HuH-7 (cell line): ENCODE measurements at places on chromosomes 3 and 15.

DNA sequence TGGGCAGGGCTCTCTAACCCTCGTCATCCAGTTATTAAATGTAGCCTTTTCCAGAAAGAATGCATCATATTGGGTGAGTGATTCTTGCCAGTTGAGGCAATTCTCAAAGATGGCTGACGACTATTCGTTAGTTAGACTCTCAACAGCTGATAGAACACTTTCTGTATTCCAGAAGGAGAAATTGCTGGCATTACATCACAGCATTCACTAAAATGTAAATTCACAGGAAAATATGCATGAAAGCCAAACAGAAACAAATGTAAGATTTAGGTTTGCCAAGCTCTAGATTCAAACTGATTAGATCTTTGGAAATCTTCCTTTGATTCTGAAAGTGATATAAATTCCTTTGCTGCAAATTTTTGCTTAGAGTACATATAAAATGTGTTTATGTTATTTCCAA lies 1501.0 kb downstream of the SI start:
- no peak for DNase-seq

DNA sequence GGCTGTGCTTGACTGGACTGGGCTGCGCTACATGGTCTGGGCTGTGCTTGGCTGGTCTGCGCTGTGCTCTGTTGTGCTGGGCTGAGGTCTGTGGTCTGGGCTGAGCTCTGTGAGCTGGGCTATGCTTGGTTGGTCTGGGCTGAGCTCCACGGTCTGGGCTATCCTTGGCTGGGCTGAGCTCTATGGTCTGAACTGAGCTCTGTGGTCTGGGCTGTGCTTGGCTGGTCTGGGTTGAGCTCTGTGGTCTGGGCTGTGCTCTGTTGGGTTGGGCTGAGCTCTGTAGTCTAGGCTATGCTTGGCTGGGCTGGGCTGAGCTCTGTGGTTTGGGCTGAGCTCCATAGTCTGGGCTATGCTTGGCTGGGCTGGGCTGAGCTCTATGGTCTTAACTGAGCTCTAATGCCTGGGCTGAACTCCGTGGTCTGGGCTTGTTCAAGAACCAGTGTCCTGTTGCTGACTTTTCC lies 92.0 kb downstream of the PLXNA1 start:
- DNase-seq: no peak

GRCh38 chr15:41832875-41833274 lies 5.0 kb downstream of the JMJD7 start:
- no peak for DNase-seq

GRCh38 chr3:156246961-156247725 lies 126.8 kb downstream of the KCNAB1 start:
- no peak for DNase-seq

DNA sequence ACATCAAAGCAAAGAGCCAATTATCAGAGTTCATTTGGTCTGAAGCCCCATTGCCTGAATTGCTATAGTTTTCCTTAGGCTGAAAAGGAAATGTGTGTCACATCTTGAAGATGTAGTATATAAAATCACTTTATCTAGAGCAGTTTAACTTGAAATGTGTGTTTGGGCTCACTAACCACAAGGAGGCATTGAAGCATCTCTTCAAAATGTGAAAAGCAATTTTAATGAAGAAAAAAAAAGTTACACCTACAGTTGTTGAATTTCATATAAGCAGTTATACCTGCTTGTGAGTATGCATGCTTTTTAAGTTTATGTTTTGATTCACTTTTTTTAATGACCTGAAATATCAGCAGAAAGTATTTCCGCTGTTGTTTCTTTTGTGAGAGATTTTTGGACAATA lies 129.3 kb downstream of the IQCH start:
- no peak for DNase-seq

GRCh38 chr3:8968375-8968882 lies 5.2 kb upstream of the RAD18 start:
- DNase-seq: no peak

DNA sequence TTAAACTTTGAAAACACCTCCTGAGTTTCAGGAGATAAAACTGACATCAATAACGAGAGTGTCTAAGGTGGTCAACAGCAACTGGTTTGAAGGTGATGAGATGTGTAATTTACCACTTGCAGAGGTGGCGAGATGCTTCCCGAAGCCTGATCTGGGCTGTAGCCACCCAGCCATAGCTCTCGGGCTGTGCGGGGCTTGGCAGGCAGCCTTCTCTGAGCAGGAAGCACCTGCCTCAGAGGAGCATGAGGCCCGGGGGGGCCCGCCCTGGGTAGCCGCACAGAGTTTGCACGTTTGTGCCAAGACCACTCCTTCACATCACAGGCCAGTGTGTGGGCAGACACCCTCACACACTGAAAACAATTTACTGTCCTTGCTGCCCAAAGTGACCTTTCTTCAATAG lies 220.3 kb downstream of the CACNA2D3 start:
- DNase-seq: no peak

- no peak for DNase-seq
Measured at GRCh38 chr15:40904552-40905201, 10.4 kb downstream of the VPS18 start.

- DNase-seq: no peak
Measured at GRCh38 chr15:44159492-44159891, 35.6 kb downstream of the FRMD5 start.

GRCh38 chr15:88028024-88028423 lies 228.5 kb downstream of the NTRK3 start:
- no peak for DNase-seq

GRCh38 chr15:77983708-77984445 lies 93.6 kb downstream of the TBC1D2B start:
- DNase-seq: no peak

DNA sequence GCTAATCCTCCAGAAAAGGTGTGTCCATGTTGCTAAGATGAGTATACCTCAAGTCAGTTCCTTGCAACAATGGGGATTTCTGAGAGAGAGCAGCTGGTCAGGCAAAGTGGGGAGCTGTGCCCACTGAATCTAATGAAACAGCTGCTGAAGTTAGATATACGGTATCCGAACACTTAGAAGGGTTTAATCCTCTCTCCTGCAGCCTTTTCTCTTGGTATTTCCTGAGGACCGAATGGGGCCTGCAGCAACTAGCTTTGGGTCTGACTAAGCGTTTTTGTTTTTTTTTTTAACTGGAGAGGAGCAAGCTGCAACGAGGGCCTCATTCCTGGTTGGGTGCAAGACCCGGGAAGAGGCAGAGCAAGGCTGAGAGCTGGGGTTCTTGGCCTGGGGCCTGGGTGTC lies 37.6 kb upstream of the BNC1 start:
- no peak for DNase-seq

GRCh38 chr3:51813539-51813938 lies 34.5 kb upstream of the IQCF6 start:
- no peak for DNase-seq

- DNase-seq: no peak
Measured at GRCh38 chr3:78642226-78643035, 1125.4 kb downstream of the ROBO1 start.

DNA sequence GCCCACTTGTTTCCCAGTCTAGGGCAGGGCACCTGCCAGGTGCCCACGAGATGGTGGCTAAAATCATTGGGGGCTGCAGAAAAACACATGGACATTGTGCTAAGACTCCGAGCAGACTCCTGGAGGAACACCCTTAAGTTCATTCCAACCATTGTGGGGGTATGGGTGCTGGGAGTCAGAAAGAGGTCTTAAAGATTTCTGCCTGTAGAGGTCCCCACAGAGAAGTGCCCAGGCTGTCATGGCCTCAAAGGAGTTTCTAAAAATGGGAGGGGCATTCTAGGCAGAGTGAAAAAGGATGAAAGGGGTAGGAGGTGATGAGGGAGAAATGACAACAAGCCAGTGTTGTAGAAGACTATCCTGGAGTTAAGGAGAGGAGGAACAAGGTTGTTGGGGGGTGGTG lies 17.1 kb downstream of the RBP1 start:
- DNase-seq: no peak

DNA sequence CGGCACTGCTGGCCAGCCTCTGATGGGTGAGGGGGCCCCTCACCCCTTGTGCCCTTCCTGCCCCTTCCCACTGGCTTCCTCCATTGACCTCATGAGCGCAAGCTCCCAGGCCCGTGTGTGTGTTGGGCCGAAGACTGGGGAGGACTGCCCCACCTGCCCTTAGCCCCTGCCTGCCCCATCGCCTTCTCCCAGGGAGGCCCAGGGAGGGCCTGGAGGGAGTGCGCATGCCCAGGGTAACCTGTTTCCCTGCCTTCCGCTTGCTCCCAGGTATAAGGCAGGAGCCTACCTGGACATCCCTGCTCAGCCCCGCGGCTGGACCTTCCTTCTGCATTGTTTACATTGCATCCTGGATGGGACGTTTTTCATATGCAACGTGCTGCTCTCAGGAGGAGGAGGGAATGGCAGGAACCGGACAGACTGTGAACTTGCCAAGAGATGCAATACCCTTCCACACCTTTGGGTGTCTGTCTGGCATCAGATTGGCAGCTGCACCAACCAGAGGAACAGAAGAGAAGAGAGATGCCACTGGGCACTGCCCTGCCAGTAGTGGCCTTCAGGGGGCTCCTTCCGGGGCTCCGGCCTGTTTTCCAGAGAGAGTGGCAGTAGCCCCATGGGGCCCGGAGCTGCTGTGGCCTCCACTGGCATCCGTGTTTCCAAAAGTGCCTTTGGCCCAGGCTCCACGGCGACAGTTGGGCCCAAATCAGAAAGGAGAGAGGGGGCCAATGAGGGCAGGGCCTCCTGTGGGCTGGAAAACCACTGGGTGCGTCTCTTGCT lies 8.8 kb downstream of the DLL4 start:
- DNase-seq: no peak
